ENCODE measurements at places on chromosomes 4 and X.
A peak's percentile ranks its signal among the peaks of the same experiment; 100 is the strongest.

- DNase-seq: no peak
These were observed 48.3 kb downstream of the STBD1 start for GRCh38 chr4:76354517-76355473.

- DNase-seq: no peak
These were observed 60.7 kb upstream of the MXRA5 start for GRCh38 chrX:3407121-3407520.

GRCh38 chrX:137034508-137034872, 695 bp upstream of the GPR101 start:
- no peak for DNase-seq

- no peak for DNase-seq
These were observed 20.6 kb downstream of the DCHS2 start for GRCh38 chr4:154471032-154471431.

- no peak for DNase-seq
These were observed 931.2 kb downstream of the CCSER1 start for GRCh38 chr4:91058345-91058744.

GRCh38 chr4:38455092-38455862, 208.7 kb upstream of the KLF3 start:
- no peak for DNase-seq

GRCh38 chr4:75630937-75631329, 605 bp upstream of the CDKL2 start:
- DNase-seq: no peak

DNA sequence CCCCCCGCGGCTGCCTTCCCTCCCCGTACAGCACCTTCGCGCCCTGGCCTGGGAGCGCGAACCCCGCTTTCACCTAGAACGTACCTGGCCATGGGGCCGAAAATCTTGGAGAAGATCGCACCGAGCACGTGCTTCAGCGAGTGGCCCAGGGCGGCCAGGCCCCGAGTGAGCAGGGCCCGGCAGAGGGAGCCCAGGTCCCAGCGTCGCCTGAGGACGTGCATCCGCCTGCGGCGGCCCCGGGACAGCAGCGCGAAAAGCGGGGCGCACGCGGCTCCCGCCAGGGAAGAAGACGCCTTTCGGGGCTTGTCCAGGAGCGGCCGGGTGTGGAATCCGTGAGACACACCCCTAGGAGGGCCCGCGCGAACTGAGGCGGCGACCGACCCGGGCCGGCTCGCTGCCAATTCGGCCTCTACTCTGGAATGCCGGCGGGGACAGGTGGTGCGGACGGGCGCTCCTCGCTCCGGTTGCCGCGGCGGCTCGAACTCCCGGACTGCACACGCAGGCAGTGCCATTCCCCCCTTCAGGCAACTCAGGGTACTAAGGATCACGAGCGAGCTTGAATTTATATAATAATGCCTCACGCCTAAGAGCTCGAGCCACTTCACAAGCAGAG, at the start of gene HS6ST2:
TSS of gene HS6ST2 (minus strand) at position 539 of the 613 bp plus-strand sequence.
- no peak for DNase-seq

GRCh38 chr4:158170691-158171561, 1.9 kb downstream of the GASK1B start:
- no peak for DNase-seq

DNA sequence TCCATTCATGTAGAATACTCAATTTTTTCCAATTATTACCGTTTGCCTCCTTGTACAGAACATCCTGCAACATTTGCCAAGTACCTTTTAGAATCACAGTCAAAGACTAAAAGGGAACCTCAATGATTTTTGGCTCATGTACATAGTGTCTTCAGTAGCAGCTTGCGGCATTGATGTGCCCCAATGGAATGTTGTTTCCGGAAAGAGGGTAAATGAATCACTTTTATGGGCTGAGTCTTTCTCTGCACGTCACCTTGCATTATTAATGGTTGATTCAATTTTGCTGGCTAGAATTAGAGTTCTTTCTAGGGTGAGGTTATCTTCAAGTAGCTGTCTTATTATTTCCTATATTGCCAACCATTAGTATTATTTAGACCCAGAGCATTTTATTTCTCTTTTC, 116.9 kb upstream of the GABRA2 start:
- DNase-seq: no peak

- DNase-seq: no peak
These were observed 24.7 kb upstream of the SOD3 start for GRCh38 chr4:24770667-24771066.

- no peak for DNase-seq
These were observed 143.5 kb upstream of the GK2 start for GRCh38 chr4:79551555-79551954.

DNA sequence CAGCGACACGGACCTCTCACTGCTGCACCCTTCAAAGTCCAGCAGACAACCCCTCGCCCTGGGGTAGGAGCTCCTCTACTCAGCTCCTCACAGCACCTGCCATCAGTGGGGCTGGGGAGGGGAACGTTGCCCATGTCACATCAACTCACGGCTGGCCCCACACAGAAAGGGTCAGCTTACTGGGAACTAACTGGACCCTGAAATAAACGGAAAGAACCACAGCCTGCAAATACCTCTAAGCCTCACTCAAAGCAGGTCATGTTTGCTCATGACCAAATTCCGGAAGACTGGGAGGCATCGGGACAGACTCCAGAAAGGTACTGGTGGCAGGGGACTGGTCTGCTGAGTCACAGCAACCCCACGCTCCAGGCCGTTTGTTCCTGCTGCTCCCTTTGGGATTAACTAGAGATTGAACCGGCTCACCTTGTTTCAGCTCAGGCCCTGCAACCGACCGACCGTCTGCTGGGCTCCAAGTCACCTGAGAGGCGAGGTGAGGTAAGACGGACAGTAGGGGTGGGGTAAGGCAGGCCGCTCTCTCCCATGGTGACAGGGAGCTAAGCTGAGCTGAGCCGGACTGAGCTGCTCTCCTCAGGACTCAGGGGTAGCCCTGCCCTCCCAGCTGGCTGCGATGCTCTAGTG, 5.6 kb downstream of the G6PD start:
- DNase-seq: no peak

DNA sequence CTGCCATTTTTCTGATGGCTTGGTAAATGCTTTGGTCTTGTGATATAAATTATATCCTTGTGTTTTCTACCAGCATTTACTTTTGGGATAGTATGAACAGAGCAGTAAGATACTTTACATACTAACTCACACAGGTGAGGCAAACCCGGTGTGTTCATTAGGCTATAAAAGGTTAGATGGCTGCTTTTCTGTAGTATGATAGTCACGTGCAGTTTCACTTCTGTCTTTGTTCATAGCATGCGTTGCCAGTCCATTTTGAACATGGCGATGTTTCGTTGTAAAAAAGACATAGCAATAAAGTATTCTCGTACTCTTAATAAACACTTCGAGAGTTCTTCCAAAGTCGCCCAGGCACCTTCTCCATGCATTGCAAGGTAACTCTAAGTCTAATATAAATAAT, 88.4 kb downstream of the KLHL8 start:
- no peak for DNase-seq

- DNase-seq: no peak
These were observed 1.2 kb downstream of the USP46 start for GRCh38 chr4:52657618-52658501.

DNA sequence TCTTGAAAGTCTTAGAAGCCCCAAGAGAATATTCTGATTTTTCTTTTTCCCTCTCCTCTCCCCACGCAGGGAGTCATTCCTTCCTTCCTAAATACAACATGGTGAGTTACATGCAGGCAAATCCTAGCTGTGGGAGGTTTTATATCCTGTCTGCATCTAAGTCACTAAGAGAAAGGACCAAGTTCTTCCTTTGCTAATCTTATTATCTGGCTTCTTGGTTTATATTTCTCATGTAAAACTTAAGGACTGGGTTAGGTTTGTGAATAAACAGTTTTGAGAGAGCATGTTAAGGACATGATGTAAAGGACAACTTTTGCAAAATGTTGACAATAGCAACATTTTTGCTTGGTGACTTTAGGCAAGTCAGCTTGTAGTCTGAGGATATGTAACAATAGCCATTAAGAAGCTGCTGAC, 5.1 kb upstream of the CXCL9 start:
- no peak for DNase-seq

- no peak for DNase-seq
These were observed 7.0 kb downstream of the TMEM255A start for GRCh38 chrX:120304256-120304655.

DNA sequence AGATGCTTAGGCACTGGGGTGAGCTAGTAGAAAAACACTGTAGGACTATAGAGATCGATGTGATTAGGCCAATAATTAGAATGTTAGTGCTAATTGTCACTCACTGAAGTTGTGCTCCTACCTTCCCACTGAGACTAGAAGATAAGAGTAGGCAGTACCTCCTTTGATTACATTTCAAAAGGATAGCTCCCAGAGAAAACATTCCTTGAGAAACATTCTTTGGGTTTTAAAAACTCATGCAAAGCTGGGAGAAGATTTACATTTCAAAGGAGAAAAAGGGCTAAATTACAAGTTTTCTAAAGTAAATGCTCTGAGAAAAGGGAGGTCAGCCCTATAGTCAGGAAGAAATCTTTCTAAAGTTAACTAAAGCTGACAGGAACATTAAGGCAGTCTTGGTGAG, 860.3 kb upstream of the NDST4 start:
- no peak for DNase-seq

DNA sequence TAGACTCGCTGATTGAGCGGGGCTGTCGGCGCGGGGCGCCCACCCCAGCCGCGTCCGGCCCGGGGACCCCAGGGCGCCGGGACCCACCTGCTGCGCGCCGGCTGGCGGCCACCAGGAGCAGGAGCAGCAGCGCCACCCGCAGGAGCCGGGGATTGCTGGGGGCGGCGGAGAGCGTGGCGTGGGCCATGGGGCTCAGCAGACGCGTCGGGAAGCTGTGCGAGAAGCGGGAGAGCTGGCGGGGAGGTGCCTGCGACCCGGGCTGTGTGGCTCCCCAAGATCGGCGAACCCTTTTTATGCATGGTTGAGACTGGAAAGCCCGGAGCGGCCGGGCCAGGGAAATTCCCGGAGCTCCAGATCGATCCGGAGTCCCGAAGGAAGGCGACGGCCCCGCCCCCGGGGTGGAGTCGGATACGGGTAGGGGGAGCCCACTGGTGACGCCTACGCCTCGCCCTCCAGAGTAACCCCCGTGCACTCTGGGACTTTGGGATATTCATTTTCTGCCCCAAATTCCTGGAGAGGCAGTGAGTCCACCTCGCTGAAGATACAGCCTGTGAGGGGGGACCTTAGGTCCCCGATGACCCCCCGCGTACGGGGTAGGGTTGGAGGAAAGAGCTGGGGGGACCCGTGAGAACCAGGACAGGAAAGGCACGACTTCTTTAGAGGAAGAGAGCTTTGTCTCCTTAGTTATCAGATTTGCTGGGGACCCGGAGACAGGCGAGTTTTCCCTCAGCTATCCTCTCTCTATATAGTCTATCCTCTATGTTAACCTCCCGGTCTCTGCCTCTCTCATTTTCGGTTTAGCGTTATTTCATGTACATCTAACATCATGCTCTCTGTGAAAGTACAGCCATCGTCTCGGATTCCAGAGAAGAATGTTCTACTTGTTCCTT, at the start of gene CXCL3:
TSS of gene CXCL3 (minus strand) at position 265 of the 890 bp plus-strand sequence. CDS start at position 187, 78 bp downstream.
- DNase-seq: no peak

- no peak for DNase-seq
These were observed 59.7 kb upstream of the PGRMC2 start for GRCh38 chr4:128347175-128347868.

DNA sequence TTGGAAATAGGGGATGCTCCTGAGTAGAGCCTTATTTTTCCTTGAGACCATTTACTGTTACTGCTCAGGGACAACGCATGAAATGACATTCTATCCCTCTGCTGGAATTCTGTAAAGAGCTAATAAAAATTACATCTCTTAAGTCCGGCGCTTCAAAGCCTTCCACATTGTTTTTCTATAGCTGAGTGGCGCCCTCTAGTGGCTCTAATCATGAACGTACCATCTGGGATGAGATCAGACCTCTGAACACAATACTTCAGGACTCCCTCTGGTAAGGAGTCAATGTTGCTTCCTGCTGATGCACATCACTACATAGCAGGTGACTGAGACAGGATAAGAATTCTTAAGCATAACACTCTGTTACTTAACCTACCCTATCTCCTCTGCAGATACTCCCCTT, 6.0 kb downstream of the HMGN5 start:
- peak; percentile 20 for DNase-seq

GRCh38 chr4:5460106-5460801, 248.1 kb downstream of the EVC2 start:
- no peak for DNase-seq

DNA sequence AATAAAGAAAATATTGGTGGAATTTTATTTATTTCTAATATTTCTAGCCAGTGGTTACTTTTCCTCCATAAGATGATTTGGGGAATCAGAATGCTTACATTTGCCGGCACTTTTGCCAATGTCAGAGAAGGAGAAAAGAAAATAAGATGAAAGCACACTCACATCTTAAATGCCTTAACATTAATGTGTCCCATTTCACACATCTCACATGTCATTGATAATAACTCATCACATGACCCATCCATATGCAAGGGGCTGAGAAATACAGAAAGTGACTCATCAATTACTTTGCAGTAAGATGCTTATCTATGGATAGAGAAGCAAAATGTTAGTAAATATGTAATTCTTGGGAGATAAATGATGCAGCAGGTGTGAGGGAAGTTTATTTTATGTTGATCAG, 1531.0 kb downstream of the PCDH7 start:
- DNase-seq: no peak

DNA sequence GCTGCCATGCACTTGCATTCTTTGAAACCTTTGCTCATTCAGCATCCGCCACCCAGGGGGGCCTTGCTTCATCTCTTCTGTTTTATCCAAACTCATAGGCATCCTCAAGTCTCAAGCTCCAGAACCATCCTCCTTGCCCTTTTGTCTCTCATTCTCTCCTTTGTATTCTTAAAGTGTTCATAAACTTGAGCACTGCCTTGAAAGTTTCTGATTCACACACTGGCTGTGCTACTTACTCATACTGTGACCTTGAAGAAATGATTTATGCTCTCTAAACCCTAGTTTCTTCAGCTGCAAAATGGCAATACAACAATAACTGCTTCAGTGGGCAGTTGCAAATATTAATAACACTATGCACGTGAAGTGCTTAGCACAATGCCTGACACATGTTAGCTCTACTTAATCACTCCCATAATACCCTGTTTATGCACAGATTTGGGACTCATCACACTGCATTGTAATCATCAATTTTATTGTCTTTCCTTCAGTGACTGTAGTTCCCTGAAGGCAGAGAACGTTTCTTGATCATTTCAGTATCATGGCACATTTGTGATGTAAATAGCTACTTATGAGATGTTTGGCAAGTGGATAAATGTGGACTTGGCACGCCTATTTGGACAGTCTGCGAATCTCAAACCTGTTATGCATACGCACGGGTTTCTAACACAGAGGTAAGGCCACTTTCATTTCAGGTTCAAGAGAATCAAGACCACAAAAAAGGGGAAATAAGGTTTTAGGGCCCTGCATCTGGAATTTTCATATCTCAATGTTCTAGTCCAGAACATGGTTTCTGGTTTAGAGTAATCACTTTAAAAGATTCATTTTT, 291.0 kb downstream of the LDB2 start:
- no peak for DNase-seq

GRCh38 chr4:148030193-148030873, 298.4 kb downstream of the ARHGAP10 start:
- DNase-seq: no peak

GRCh38 chr4:146462251-146462650, 59.5 kb downstream of the SLC10A7 start:
- no peak for DNase-seq

GRCh38 chr4:20347531-20347930, 95.8 kb downstream of the SLIT2 start:
- no peak for DNase-seq

- no peak for DNase-seq
These were observed 27.5 kb downstream of the TSPAN5 start for GRCh38 chr4:98630737-98631454.

- no peak for DNase-seq
These were observed 89.8 kb downstream of the EIF4E start for GRCh38 chr4:98838977-98839618.

- no peak for DNase-seq
These were observed 3.3 kb upstream of the CBR4 start for GRCh38 chr4:169013396-169013795.
